ENCODE measurements at places on chromosomes 4 and X. TPM values are rescaled to one million over a fixed set of nuclear protein-coding genes. Genes with fewer than 3 reads are reported as not detected.

The TSPAN6 gene
- total RNA-seq: 67.5 TPM

The NOX1 gene
- total RNA-seq: not detected

GRCh38 chr4:122855353-122855890 is 28.8 kb downstream of the FGF2 start:
- peak; percentile 58 for DNase-seq

GRCh38 chr4:98110929-98111328 is 32.3 kb downstream of the STPG2 start:
- DNase-seq: no peak

DNA sequence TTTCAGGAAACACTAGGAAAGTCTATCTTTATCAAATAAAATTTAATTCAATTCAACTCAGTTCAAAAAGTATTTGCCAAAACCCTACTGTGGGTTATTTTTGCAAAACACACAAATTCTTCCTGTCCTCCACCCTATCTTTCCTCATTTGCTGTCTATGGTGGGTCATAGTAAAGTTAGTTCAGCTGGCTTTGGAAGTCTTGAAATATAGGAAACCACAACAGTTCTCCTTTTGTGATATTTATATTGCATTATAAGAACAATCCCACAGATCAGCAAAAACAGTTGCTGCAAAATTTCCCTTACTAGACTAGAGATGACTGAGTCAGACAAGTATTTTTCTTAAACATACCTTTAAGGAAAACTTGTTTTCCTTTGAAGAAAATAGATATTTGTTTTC is 22.2 kb downstream of the CYBB start:
- no peak for DNase-seq

GRCh38 chr4:99437723-99438404 is 2.7 kb upstream of the ADH7 start:
- no peak for DNase-seq

The NALF2 gene
- 0.13 TPM for total RNA-seq

DNA sequence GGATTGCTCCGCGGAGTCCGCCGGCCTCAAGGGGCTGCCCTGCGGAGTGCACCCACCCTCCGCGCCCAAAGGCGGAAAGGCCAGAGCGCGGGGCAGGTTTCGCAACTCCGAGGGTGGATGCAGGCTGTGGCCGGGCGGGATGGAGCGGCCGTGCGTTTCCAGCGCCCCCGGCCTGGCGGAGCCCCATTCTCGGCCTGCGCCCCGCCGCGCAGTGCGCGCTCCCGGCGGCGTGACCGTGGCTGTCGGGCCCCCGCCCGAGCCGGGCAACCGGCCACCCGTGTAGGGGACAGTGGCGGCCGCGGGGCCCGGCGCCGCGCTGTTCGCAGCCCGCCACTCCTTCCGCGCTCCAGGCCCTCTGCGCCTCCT is 331 bp downstream of the SETD7 start:
- no peak for DNase-seq

The RNF175 gene
- not detected for total RNA-seq

DNA sequence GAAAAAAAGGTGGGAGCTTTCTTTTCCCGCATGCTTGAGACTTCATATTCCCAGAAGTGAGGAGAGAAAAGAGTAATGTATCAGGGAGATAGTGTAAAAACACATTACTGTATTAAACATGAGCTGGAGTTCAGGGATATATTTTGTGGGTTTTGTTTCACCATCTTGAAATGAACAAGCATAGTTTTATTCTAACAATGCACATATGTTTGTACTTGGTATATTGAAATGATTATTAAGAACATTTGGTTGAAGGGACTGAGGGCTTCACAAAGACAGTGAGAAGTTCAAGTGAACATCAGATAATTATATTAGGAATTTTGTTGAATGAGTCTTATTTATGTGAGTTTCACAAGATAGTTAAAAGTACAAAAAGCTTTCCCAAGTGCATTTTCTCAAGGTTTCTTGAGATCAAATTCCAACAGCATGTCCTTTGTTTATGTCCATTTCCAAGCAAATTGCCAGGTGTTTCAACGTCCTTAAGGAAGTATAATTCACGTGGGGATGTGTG is 368.8 kb downstream of the ANKRD50 start:
- DNase-seq: no peak

GRCh38 chrX:118474586-118474985 is 21.0 kb upstream of the DOCK11 start:
- no peak for DNase-seq

DNA sequence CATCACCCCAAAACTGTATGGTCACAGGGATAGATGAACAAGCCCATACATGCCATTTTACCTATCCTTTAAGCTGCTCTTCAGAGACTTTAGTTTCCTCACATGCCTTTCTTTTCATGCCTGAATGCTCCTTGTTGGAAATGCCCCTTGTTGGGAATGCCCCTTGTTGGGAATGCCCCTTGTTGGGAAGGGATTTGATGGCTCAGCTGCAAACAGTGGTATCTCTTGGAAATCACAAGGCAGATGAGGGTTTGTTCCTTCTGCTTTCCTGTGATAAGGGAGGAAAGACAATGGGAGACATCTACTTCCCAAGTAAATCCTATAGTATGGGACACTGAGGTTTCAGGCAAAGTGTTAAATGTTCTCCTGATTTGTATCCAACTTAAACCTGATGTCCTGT is 11.5 kb downstream of the CXCL2 start:
- DNase-seq: no peak

GRCh38 chr4:100929135-100929534 is 411.3 kb upstream of the EMCN start:
- DNase-seq: no peak

GRCh38 chr4:110344165-110344564 is 131.8 kb upstream of the ENPEP start:
- no peak for DNase-seq

All from dermis microvascular lymphatic vessel endothelial cell (primary cell).